Effector memory CD4-positive, alpha-beta T cell (primary cell): ENCODE measurements at places on chromosomes 12 and 14.

DNA sequence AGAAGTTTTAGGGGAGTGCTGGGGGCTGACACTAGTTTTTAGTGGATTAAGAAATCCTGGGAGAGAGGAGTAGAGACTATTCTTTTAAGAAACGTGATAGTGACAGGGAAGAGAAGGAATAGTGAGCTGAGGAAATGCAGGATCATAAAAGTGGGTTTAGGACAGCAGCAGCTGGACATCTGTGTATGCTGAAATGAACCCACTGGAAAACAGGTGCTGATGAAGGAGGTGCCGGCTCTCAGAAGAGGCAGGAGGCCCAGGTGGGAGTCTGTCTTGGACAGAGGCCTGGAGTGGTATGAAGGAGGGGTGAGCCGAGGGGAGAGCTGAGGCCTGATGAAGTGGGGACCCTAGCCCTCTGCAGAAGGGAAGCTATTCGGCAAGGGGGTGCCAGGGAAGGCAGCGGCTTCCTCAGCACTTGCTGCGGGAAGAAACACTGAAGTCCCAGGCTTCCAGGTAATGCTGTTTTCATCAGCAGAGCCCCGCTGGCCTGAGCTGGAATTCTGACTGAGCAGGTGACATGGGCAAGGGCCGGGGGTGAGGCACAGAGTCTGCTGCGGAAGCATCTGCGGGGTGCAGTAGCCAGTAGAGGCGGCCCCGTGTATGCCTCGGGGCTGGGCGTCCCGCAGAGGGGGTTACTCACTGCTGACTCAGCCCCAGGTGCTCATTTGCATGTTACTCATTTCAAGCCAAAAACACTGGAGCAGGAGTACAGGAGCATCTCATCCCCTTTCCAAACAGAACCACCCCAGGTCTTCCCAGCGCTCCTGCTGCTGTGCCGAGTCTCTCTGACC is 89.7 kb downstream of the TMCC3 start:
- H3K27me3 ChIP-seq, result no peaks in the 10 kb centered on the region
- no peak for DNase-seq
- no peaks in the 10 kb centered on the region for H3K4me1 ChIP-seq
- no peaks in the 10 kb centered on the region for H3K36me3 ChIP-seq
- no peak overlapping the region for H3K4me3 ChIP-seq

GRCh38 chr12:109130297-109131153 is 14.1 kb downstream of the ACACB start:
- H3K27ac ChIP-seq, result no peak overlapping the region
- no peaks in the 10 kb centered on the region for H3K4me1 ChIP-seq
- DNase-seq, result no peak
- no peak overlapping the region for H3K4me3 ChIP-seq
- no peaks in the 10 kb centered on the region for H3K36me3 ChIP-seq

- no peak overlapping the region for H3K4me3 ChIP-seq
- no peaks in the 10 kb centered on the region for H3K4me1 ChIP-seq
- DNase-seq, result no peak
- no peak overlapping the region for H3K27ac ChIP-seq
- H3K36me3 ChIP-seq, result no peaks in the 10 kb centered on the region
Measured at GRCh38 chr12:115382681-115383080, 698.7 kb upstream of the TBX3 start.

DNA sequence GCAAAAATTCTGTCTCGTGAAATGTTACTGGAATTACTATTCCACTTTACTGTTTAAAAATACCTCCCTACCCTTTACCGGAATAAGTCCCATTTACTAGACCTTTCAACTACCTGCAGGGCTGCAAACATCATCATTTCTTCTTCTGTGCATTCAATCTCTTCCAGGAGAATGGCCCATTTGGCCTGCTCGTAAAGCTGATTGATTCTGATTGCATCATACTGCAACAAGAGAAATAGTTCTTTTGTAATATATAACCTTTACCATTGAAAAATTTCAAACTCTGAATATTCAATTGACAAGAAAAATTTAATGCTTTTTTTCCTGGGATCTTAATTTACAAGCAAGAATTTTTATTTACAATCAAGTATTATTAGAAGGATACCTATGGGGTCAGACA is 72.4 kb downstream of the FERMT2 start:
- H3K27me3 ChIP-seq, result no peaks in the 10 kb centered on the region
- no peak overlapping the region for H3K4me3 ChIP-seq
- DNase-seq, result no peak
- H3K36me3 ChIP-seq, result no peaks in the 10 kb centered on the region
- no peaks in the 10 kb centered on the region for H3K4me1 ChIP-seq

- no peak for DNase-seq
- peaks cover 52% of the 10 kb centered on the region for H3K36me3 ChIP-seq
- H3K4me3 ChIP-seq, result no peak overlapping the region
- no peak overlapping the region for H3K27ac ChIP-seq
Measured at GRCh38 chr14:50757702-50758101, 73.3 kb downstream of the NIN start.

GRCh38 chr14:61174987-61175386 is 106.2 kb downstream of the TMEM30B start:
- H3K4me3 ChIP-seq, result no peak overlapping the region
- H3K27me3 ChIP-seq, result no peaks in the 10 kb centered on the region
- DNase-seq, result no peak
- H3K36me3 ChIP-seq, result no peaks in the 10 kb centered on the region
- H3K4me1 ChIP-seq, result no peaks in the 10 kb centered on the region

- no peak overlapping the region for H3K4me3 ChIP-seq
- no peak for DNase-seq
- no peaks in the 10 kb centered on the region for H3K27me3 ChIP-seq
- no peaks in the 10 kb centered on the region for H3K4me1 ChIP-seq
- H3K36me3 ChIP-seq, result no peaks in the 10 kb centered on the region
- no peak overlapping the region for H3K27ac ChIP-seq
Measured at GRCh38 chr14:30610787-30611343, 11.3 kb upstream of the SCFD1 start.
